ENCODE measurements at places on chromosomes 6 and 20. TPM values are rescaled to one million over a fixed set of nuclear protein-coding genes. Genes with fewer than 3 reads are reported as not detected.

DNA sequence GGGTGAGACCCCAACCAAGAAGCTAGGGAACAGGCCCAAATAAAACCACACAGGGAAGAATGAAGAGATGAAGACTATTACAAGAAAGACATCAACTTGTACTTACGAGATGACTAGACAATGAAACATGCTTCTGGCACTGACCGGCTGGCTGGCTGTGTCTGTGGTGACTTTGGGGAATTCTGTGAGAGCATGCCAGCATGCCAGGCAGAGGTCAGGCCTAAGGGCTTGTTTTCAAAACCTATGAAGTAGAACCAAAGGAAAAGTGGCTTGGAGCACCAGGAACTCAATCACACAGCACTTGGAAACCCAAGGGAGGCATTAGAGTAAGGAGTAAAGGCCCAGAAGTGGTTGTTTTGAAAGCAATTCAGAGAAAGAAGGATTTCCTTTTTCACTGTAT, 28.4 kb upstream of the GSTA3 start:
- DNase-seq = no peak

DNA sequence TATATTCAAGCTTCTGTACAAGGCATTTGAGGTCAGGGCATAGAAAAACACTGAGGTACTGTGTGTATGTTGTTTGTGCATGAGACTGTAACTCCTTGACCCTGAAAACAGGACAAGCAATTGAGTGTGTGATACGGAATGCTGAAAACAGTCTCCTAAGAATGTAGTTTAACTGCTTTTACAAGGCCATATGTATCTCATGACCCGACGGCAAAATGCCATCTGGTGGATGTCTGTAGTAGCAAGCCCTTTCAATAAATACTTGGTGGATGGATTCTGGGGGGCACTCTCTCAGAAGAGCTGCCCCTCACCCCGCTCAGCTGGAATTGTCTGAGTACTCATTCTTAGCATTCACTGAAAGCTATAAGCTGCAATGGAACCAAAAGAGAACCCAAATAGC, 69.3 kb upstream of the EYS start:
- DNase-seq = no peak

DNA sequence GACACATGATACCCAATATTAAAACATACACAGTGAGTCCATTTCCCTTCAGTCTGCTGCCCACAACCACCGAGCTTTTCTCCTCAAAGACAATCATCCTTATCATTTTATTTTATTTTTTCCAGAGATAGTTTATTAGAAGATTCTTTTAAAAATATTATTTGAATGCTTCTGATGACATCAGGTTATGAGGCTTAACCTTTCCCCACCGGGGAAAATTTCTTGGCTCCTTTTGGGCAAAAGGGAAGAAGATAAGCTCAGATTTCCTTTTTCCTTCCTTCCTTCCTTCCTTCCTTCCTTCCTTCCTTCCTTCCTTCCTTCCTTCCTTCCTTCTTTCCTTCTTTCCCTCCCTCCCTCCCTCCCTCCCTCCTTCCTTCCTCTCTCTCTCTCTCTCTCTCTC, 149.5 kb upstream of the CITED2 start:
- no peak for DNase-seq

SPEF1 gene
- total RNA-seq = not detected

DNA sequence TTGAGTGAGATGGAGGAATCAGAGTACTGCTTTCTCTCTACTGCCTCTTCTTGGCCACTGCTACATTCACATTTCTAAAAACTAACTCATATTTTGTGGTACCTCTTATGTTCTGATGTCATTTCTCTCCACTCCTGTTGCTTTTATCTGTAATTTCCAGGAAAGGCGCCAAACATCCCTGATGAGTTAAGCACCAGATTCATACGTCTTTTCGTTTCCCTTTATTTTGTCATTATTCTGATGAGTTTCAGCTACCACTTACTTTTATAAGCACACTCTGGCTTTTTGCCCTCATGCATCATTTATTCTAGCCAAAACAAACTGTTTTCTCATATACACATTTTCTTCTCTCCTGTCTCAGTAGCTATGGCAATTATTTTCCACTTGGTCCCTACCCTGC, 680.0 kb downstream of the RNF144B start:
- no peak for DNase-seq

GRCh38 chr20:50722424-50723155, 8.8 kb upstream of the PARD6B start:
- no peak for DNase-seq

DNA sequence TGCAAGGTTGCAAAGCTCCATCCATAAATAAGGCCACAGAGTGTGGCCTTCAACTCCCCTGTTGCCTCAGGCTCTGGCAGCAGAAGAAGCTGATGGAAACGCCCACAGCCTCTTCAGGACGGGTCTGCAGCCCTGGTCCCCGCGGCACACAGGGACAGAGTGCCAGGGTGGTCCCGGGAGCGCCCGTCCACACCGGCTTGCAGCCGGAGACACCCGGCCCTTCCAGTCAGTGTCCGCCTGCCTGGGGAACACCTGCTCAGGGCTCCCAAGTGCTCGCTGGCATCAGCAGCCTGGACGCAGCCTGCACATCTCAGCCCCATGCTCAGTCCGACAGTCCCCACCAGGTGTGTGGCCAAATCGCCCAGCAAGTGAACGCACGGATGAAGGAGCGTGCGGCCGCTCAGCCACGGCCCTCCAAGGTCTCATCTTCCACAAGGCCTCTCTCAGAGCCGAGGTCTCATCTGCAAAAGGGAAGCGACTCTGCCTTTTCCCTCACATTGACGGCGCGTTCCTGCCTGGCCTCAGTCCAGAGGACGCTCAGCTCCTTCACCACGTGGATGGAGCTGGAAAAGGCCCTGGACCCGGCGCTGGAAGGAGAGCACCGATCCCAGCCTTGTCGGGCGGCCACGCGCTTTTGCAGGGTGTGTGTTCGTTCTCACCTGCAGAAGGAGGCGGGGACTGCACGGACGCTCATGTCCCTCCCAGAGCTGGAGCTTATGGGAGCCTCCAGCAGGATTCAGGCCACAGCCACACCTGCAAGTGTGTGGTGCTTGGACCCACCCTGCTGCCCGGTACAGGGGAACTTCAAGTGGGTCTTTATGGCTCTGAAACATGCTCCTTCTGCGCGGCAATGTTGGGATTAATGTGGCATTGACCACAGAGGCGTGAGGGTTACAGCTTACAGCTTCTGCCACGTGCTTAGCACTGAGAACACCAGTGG, 180.4 kb downstream of the DLL1 start:
- peak; percentile 66 for DNase-seq

DNA sequence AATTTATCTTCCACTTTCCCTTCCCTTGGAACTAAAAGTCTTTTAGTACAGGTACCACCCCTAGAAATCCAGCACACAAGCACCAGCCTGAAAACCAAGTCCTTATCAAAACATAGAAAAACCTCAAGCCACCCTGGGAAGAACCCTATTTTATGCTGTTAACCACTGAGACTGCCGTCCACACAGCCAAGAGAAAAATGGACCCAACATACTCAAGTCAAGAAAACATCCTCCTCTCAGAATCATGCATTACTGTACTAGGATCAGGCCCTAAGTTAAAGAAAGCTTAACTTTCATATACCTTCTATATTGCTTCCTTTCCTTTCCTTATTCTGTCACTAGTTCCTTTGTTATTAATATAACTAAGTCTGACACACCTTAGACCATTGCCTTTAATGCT, 16.9 kb upstream of the GOPC start:
- DNase-seq = no peak

GRCh38 chr20:38447931-38448675, 13.0 kb upstream of the SNHG17 start:
- no peak for DNase-seq

DNA sequence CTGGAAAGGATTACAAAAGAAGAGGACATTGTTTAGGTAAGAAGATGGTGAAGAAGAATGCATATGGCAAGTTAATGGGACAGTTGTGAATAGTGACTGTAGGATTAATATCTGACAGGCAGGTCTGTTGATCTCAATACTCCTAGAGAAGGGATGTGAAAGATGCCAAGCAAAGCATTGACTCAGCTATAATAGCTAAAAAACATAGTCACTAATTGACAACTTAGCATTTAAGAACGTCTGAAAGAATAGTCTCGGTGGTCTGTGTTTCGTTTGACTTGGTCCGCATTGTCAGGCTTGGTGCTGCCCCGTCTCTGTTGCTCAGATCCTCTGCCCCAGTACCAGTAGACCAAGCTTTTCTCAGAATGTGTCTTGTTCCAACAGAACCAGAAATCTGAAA, 65.9 kb downstream of the HIVEP1 start:
- no peak for DNase-seq

DEFB124 gene
- total RNA-seq = not detected

DNA sequence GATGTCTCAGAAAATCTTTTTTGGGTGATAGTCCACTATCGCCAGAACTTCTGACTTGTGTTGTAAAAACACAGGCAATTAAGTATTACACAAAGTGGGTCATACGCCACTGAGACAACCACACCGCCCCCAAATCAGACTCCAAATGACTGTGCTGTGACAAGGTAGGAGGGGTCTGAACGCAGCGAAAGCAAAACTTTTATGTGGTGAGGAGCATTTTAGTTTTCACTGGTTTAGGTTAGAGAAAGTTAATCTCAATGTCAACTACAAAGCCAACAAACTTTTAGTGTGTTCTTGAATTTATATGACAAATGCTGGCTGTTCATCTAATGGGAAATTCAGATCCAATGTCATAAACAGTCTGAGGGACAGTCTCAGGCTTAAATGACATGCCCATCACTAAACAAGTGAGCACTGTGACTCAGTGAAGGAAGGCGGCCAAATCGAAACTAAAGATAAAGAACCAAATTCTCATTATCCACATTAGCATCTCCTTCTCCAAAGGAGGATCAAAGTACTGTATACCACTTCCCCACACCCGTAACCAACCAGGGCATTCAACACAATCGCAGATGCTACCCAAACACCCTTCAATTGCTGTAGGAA, 186.7 kb downstream of the GJA10 start:
- no peak for DNase-seq

DNA sequence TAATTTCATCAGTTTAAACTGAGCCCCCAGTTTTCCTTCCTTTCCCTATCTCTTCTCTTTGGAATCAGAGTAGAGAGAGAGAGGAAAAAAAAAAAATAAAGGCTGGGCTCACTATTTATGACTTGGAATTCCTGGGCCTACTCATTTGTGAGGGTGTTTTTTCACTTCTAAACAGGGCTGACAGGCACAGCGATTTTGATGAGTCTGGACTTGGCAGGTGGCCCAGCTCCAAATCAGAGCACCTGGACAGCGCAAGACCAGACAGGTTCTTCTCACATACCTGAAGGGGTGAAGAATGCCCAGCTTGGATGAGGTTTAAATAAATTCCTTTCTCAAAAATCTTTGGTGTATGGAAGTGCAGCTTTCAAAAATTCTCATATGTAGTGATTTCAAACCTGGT, 122.2 kb downstream of the KIF13A start:
- no peak for DNase-seq

GRCh38 chr6:34370361-34370760, 22.1 kb downstream of the NUDT3 start:
- DNase-seq = no peak

- DNase-seq = no peak
Observed at GRCh38 chr6:63882208-63882607, 246.6 kb downstream of the PHF3 start.

WFDC5 gene
- total RNA-seq = not detected

DNA sequence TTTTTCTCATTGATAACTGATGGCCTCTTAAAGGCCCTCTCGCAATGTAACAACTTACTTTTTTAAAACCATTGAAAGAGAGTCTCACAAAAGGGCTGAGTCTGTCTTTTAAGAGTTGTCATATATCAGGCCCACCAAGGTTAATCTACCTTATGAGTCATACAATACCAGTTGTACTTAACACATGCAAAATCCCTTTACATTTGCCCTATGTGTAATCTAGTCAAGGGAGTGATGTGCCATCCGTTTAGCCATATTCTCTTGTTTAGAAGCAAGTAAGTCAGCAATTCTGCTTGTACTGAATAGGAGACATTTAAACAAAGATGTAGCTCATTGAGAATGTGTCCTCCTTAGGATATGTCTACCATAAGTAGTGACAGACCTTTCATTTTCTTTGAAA, 143.7 kb downstream of the TENT5A start:
- no peak for DNase-seq

- no peak for DNase-seq
Observed at GRCh38 chr6:157184202-157185015, 138.9 kb downstream of the TMEM242 start.

NT5E gene
- 5.9 TPM for total RNA-seq

ZNFX1 gene
- total RNA-seq = 24.0 TPM

Data from cardiac septum (tissue), 1 donor.